ENCODE measurements at places on chromosomes 3 and 15.

DNA sequence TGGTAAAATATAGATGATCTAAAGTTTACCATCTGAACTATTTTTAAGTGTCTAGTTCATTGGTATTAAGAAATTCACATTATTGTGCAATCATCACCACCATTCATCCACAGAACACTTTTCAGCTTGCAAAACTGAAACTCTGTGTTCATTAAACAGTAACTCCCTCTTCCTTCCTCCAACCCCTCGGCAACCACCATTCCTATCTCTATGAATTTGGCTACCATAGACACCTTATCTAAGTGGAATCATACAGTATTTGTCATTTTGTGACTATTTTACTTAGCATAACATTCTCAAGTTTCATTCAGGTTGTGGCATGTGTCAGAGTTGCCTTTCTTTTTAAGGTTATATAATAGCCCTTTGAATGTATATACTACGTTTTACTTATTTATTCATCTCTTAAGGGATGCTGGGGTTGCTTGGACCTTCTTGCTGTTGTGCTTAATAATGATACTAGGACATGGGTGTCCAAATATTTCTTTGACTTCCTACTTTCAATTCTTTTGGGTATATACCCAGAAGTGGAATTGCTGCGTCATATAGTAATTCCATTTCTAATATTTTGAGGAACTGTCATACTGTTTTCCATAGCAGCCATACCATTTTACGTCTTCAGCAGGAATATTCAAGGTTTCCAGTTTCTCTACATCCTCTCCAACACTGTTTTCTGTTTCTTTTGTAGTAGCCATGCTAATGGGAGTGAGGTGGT is 20.9 kb downstream of the KAT2B start:
- peak; percentile 68 for DNase-seq

GRCh38 chr3:141860766-141861513 is 15.5 kb upstream of the ATP1B3 start:
- no peak for DNase-seq

DNA sequence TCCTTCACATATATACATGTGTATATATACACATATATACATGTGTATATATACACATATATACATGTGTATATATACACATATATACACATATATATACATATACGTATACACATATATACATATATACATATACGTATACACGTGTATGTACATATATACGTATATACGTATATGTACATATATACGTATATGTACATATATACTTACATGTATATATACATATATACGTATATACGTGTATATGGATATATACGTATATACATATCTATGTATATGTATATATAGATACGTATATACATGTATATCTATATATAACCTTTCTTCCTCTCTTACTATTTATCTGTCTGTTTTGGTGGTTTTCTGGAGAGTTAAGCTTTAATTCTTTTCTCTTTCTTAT is 114.8 kb downstream of the NR2E3 start:
- no peak for DNase-seq

GRCh38 chr3:184561913-184562877 is 610 bp downstream of the EPHB3 start:
- peak; percentile 14 for DNase-seq

DNA sequence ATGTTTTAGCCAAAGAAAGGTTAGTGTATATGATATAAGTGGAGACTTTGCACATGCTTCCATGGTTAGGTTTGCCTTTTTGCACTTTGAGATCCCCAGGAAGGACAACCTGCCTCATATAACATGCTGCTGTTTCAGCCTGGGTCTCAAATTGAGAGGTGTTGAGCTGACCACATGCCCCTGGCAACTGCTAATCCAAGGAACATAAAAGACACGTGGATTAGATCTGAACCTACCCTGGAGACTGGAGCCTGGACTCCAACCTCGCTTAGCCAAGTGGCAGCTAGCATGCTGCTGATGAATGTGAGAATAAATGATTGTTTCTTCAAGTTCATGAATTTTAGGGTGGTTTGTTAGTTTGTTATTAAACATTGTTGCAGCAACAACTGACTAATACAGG is 301.8 kb upstream of the TBC1D5 start:
- DNase-seq: no peak

DNA sequence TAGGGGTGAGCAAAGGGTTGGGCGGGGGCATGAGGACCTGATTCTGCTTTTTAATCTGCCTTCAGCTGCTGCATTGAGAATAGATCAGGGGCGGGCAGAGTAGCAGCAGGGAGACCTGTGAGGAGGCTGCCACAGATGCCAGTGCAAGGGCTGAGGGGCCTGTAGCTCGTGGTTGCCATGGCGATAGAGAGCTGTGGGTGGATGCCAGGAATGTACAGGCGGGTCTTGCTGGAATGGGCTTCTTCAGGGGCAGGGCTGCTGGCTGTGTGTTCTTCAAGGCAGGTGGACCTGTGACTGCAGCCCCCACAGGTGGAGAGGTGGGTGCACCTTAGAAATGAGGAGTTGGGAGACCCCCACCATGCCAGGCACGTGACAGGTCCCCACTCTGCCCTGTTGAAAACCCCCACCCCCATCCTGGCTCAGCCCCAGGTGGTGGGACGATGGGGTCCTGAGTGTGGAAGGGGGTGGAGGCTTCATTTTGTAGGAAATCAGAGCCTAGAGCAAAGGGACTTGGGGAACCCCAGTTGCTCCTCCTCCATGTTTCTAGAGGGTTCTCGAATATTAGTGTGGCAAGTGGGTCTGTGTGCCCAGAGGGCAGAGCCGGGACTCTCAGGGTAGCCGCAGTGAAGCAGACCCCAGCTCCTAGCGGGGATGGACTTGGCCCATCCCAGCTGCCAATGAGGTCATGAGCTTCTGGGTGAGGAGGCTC is 38.3 kb downstream of the SLC6A6 start:
- no peak for DNase-seq

GRCh38 chr3:195908694-195909581 is 587 bp upstream of the TNK2 start:
- no peak for DNase-seq

- DNase-seq: no peak
These were observed 40.5 kb upstream of the SMAD6 start for GRCh38 chr15:66661432-66662096.

DNA sequence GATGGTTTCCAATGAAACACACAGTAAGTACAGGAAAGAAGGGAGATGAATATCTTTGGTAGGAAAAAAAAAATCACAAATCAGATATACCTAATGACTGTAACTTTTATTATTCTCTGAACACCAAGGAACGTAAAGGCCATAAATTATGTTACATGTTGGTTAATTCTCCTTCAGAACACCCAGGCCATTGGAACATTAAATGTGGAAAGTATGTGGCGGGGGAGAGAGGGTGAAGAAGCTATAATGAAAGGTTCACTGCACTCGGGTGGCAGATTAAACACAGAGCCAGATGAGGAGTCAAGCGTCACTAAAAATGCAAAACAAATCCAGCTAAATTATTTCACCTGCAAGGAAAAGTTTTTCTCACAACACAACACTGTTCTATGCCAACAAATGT is 193.8 kb downstream of the FHIT start:
- no peak for DNase-seq

GRCh38 chr3:46895204-46895660 is 17.7 kb downstream of the PTH1R start:
- peak; percentile 59 for DNase-seq

DNA sequence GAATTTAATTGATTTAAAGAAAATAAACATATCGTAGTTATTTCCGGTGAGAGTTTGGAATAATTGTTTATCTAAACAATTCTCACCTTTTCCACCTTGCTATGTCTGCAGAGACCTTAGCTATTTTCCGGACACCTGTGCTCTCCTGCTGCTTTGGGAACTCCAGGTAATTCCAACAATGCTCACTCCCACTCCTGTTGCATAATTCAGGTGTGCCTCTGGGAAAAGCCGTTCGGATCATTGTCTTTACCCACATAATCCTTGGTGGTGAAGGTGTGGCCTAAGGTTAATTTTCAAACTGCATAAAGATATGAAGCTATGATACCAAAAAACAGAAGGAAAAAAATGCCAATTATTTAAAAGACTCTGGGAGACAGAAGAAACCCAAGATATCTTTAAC is 59.4 kb downstream of the LDHAL6B start:
- DNase-seq: peak; percentile 82

DNA sequence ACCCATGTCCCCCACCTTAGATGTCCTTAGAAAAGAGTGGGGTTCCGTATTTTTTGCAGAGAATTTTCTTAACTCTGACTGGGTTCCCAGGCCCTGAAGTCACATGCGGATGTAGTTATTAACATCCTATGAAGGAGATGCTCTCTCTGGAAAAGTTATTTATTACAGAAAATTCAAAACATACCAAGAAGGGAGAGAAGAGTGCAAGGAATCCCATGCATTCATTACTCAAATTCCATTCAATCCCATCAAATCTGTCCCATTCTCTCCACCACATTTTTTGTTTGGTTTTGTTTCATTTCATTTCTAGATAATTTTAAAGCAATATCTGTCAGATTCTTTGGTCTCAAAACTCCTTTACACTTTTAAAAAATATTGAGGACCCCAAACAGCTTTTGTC is 34.3 kb upstream of the ANKRD34C start:
- DNase-seq: no peak

- no peak for DNase-seq
These were observed 70.7 kb downstream of the BLM start for GRCh38 chr15:90787881-90788280.

- DNase-seq: no peak
These were observed 1.4 kb upstream of the HERC1 start for GRCh38 chr15:63835211-63835568.

DNA sequence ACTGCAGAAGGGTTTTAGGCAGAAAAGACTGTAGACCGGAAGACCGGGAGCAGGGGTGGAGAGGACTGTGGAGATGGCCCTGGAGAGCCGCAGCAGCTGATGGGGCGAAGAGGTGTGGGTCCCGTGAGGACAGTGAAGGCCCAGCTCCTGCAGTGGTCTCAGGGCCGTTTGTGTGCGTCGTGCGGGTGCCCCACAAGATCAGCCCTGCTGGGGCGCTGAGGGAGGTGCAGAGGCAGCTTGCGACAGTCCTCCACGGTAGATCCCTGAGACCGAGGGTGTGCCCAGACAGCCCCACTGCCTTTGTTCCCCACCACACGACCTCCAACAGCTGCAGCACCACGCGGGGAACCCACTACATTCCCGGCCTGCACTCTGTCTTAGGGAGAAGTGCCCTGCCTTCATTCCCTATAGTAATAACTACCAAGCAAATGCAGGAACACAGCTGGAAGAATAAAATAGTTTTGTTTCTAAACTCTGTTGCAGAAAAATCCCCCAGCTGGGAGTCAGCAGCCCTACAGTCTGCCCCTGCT is 19.0 kb upstream of the CRABP1 start:
- no peak for DNase-seq

- peak; percentile 80 for DNase-seq
These were observed 202.6 kb downstream of the KLHL25 start for GRCh38 chr15:85592148-85592547.

DNA sequence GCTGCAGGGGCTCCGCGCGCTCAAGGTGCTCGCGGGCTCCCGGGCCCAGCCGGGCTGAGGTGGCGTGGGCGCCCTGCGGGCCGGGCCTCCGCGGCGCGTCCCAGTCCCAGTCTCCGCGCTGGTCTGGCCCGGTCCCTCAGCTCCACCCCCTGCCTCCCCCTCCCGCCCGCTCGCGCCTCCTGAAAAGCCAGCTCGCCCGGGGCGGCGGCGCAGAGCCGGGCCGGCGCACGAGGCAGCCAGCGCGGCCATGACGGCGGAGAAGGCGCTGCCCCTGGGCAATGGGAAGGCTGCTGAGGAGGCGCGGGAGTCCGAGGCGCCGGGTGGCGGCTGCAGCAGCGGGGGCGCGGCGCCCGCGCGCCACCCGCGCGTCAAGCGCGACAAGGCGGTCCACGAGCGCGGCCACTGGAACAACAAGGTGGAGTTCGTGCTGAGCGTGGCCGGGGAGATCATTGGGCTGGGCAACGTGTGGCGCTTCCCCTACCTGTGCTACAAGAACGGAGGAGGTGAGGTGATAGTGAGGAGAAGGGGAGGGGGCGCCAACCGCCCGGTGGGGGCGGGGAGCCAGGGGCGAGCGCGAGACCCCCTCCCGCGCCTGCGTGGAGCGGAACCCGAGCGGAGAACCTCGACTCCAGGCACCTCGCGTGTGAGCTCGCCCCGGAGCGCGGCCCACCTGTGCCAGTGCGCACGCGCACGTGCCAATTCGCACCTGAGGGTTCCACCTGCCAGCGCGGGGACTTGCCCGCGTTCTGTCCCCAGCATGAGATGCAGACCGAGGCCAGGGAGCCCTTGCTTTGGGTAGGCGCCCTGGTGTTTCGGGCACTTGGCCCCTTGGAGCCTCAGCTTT is at the start of gene SLC6A11:
Gene SLC6A11 (plus strand): TSS at position 210 of the 844 bp plus-strand sequence. CDS start 38 bp downstream, at position 248.
- no peak for DNase-seq

- no peak for DNase-seq
These were observed 21.8 kb downstream of the MYH15 start for GRCh38 chr3:108488631-108489030.

GRCh38 chr3:169659096-169659819 is 4.3 kb downstream of the MECOM start:
- no peak for DNase-seq

- DNase-seq: peak; percentile 93
These were observed 95.7 kb upstream of the C3orf80 start for GRCh38 chr3:160129459-160130061.

DNA sequence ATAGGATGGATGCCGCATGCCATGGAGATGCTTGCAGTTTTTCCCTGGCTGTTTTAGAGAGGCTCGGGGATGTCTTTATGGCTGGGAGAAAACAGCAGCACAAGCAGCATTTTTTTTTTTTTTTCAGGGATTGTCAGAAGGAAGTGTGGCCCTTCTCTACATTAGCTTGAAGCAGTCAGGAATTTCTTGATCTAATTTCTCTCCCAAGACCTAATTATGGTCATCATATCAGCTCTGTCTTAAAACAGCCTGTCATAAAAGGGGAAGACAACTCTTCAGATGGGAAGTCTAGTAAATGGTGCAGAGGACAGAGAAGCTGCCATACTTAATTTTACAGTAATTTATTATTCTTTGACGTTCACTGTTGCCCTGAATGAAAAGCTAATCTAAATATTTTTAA is 44.5 kb downstream of the EAF1 start:
- DNase-seq: no peak

DNA sequence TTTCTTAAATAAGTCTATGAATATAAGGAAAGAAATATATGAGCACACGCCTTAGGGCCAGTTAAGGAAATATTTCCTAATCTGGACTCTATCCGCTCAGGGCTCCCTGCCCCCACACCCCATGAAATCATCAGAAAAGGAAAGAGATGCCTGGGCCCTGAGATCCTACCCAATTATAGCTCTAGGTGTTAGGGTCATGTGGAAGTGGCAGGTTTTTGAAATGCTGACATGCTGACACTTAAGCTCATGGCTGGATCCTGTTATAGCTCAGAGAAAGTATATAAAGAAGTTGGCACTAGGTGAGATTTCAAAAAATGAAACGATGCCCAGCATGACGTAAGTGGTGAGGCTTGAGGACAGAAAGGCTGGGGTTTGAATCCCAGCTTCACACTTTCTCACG is 43.5 kb upstream of the AKAP13 start:
- DNase-seq: no peak

- DNase-seq: peak; percentile 94
These were observed 57.8 kb downstream of the RIOX2 start for GRCh38 chr3:97914388-97914787.
